Heart right ventricle (tissue), 16 donors: ENCODE measurements at places on chromosomes 2 and 18.

- DNase-seq: no peak
These were observed 742.9 kb upstream of the DDX18 start for GRCh38 chr2:117071556-117072102.

DNA sequence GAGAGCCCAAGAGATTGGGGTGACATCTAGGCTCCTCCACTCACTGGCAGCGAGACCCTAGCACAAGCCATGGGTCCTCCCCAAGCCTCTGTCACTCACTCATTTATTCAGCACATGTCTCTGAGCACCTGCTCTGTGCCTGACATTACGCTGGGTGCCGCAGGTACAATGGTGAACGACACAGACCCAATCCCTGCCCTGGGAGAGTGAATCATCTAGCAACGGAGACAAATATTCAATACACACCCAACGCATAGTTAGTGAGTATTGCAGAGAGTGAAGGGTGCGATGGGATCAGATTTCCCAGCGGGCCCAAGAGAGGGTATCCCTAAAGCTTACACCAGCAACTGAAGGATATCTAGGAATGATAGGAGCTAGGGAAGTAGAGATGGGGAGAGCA is 45.5 kb downstream of the ZFP36L2 start:
- no peak for DNase-seq

- peak; percentile 40 for DNase-seq
These were observed 125.5 kb downstream of the SMAD7 start for GRCh38 chr18:48825101-48825745.

- no peak for DNase-seq
These were observed 439.4 kb upstream of the CWC22 start for GRCh38 chr2:180446492-180446891.

DNA sequence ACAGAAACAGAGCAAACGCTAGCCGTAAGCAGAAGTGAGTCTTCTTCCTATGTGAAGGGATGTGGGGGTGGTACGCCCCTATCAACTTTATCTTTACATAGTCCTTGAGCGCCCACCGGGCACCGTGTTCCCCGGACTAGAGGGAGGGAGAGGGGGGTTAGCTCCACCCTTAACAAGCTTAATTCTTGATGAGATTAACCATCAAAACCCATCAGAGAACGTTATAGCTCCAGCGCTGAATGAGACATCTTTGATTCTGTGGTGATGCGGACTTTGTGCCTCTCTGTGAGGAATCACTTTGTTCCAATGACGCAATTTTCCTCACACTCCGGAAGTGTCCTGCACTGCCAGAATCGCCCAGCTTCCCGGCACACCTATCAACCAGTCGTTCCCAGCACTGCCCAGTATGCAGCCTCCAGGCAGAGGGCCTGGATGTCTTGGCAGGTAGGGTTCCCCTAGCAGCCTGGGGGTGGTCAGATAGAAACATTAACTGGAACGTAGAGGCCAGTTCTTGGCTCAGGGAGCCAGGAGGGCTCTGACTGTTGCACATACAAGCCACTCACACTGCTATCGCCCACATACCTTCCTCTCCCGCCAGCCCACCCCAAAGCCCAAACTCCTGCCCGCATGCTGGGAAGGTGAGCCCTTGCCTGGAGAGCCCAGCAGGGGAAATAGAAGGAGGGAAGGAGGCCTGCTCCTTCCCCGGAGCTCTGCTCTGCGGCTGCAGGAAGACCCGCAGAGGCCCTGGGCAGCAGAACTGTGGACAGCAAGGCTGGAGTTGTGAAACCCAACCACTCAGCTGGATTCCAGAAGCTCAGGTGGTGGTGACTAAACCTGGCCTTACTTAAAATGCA is 1.9 kb upstream of the ODC1 start:
- DNase-seq: no peak

DNA sequence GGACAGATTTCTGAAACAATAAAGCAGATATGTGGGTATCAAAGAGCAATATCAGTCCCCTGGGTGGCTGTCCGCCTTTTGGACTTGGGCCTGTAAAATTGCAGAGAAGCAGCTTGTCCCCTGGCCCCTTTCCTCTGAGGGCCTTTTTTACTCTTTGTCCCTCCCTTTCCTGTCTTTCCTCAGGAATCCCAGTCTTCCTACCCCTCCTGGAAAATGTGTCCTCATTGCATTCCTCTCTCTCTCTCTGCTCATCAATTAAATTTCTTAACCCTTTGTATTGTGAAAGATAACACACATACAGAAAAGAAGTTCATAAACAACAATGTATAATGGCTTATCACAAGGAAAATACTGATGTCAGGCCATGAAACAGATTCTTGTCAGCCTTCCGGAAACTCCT is 3.0 kb upstream of the GRB14 start:
- DNase-seq: no peak

DNA sequence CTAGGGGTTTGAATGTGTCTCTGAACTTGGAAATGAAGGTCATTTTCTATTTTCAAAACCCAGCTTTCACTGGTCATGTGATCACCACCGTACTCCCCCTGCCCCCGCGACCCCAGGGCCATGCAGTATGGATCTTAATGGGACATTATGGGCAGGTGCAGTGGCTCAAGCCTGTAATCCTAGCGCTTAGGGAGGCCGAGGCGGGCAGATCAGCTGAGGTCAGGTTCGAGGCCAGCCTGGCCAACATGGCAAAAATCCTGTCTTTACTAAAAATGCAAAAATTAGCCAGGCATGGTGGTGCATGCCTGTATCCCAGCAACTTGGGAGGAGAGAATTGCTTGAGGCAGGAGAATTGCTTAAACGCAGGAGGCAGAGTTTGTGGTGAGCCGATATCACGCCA is 77.3 kb downstream of the ITGB1BP1 start:
- no peak for DNase-seq

GRCh38 chr2:71494523-71495155 is 41.3 kb downstream of the DYSF start:
- DNase-seq: no peak

- DNase-seq: no peak
These were observed 45.6 kb downstream of the REL start for GRCh38 chr2:60926741-60927552.

- no peak for DNase-seq
These were observed 48.1 kb downstream of the SH3BP4 start for GRCh38 chr2:234999740-235000425.

DNA sequence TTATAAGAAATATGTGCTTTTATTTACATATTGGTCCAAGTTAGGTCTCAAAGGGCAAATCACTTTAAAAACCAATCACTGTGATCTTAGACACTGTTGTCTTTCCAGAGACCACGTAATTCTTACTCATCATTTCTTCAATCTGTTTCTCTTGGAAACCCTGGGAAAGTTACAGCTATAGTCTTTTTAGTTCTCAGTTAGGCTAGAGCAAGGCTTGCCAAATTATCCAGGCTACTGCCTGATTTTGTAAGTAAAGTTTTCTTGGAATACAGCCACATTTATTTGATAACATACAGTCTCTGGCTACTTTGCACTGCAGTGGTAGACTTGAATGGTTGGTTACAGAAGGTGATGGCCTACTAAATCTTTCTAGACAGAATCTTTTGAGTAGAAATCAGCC is 106.0 kb downstream of the KIAA1328 start:
- DNase-seq: no peak

GRCh38 chr2:113212245-113213060 is 38.7 kb downstream of the PSD4 start:
- DNase-seq: no peak

- no peak for DNase-seq
These were observed 116.8 kb upstream of the SERPINE2 start for GRCh38 chr2:224155896-224156295.

GRCh38 chr18:67519592-67519991 is 3.1 kb upstream of the DSEL start:
- DNase-seq: no peak

DNA sequence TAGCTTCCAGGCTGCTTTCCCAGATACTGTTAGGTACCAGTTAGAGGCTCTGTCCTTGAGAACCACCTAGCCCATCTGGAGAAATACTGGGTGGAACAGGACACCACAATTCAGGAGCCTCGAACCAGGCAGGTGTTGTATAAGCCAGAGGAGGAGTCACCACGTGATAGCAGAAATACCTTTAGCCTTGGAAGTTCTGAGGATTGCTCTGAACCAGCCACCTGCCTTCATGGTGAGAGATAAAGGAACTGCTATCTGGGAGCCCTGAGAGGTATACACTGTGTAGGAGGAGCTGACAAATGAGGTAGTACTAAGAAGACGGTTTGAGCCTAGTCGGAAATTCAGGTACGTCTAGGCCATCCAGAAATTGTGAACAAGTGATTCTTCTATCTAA is 7.6 kb upstream of the GPBAR1 start:
- DNase-seq: no peak

GRCh38 chr18:6286585-6286984 is 128.1 kb downstream of the L3MBTL4 start:
- DNase-seq: no peak
